ENCODE measurements at places on chromosomes 1 and 21.
A peak's percentile ranks its signal among the peaks of the same experiment; 100 is the strongest.

- DNase-seq = peak; percentile 26
Measured at GRCh38 chr1:17653728-17654351, 101.3 kb upstream of the ACTL8 start.

- no peak for DNase-seq
Measured at GRCh38 chr1:156062189-156062588, 1.2 kb downstream of the RAB25 start.

DNA sequence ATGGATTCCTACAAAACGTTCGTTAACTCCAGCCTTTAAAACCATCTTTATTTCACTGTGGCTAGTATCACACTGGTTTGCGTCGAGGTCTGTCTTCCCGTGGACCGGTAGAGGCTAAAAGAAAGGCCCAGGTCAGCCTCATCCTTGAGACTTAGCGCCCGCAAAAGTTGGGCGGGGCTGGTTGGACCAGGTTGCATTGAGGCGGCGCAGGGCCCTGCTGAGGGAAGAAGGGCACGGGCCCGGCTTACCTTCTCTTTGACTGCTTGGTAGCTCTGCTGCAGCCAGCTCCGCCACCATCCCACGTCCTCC is 455 bp downstream of the BSDC1 start:
- peak; percentile 11 for DNase-seq

DNA sequence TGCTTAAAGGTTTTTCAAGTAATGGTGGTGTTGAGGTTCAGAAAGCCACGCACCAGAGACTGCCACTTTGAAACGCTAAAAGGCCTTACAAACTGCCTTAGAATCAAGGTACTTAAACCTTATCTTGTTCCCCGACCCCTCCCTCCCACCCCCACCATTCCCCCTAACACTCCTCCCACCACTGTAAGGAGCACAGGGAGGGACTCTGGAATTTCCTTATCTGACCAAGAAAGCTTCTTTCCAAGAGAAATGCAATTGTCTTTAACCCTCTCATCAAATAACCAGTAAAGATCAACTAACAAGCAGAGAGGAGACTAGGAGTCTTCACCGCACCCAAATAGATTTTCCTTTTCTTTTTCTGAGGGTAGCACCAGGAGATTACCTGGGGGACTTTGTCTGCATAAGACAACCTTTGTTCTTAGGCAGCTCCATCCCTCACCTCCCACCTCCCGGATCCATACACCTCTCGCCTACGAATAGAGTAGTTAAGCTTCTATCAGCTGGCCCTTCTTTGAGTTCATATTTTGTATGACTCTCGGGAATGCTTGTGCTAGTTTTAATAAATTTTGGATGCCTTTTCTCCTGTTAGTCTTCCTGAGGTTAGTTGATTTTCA is 137.7 kb upstream of the ADGRL2 start:
- no peak for DNase-seq

GRCh38 chr1:40818264-40818961 is 34.8 kb downstream of the KCNQ4 start:
- DNase-seq = no peak

DNA sequence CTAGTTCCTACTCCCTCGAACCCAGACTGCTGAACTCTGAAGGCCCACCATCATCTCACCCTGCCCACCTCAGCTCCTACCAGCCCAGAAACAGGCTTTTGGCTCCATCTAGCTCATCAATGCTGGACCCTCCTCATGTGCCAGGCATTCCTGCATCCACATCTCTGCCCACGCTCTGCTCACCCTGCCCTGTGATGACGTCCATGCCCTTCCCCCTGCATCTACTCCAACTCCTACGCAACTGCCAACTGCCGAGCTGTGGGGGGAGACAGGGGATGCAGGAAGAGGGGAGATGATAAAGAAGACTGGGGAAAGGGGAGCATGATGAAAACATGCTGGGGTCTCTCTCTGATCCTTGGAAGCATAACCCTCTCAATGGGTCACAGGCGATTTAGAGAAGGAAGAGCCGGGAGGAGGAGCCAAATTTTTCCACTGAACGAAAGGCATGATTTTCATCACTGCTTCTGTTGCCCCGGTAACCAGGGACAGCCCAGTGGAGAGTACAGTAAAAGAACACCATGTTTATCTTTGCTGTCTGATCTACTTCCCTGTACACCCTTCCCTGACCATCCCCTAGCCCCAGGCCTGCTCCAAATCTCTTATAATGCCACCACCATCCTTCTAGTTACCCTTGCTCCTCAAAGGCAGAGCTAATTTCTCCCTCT is 44.3 kb downstream of the CD34 start:
- peak; percentile 74 for DNase-seq

GRCh38 chr1:74425676-74426075 is 86.7 kb downstream of the LRRC53 start:
- no peak for DNase-seq

GRCh38 chr1:94962409-94963265 is 35.7 kb upstream of the CNN3 start:
- DNase-seq = peak; percentile 13

DNA sequence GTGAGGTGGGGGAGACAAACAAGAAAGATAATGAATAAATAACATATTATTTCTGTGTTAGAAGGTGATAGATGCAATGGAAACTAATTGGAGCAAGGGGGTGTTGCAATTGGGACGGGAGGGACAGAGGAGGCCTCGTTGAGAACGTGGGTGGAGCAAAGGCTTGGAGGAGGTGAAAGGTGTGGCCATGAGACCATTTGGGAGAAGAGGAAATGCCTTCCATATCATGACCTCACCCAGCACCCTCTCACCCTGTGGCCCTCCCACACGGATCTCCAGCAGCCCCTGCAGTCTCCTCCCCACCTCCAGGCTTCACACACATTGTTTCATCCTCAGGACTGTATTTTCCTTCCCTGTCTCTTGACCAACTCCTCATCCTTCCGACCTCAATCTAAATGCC is 85.3 kb upstream of the ARHGAP29 start:
- DNase-seq = no peak

DNA sequence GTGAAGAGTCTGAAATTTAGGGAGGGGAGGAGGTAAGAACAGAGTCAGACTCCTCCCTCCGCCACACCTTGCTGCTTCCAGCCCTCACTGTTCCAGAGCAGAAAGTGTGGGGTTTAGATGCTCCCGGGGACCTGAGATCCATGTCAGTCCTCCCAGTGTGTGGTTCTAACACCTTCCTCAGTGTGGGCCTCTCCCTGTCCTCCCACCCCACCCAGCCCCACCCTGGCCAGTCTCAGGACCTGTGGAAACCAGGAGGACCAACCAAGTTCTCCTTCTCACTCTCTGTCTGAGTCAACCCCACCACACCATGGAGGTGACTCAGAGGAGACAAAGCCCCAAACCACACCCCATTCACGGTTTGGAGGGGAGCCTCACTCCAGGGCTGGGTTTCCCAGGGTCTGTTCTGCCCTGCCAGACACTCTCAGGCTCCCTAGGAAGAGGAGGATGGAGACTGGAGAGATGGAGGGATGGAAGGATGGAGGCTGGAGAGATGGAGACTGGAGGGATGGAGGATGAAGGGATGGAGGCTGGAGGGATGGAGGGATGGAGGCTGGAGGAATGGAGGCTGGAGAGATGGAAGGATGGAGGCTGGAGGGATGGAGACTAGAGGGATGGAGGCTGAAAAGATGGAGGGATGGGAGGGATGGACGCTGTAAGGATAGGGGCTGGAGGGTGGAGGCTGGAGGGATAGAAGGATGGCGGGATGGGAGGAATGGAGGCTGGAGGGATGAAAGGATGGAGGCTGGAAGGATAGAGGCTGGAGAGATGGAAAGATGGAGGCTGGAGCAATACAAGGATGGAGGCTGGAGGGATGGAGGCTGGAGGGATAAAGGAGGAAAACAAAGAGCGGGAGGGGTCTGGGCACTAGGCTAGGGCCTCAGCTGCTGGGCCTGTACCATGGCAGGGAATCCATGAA is 100.9 kb upstream of the RUNX3 start:
- DNase-seq = no peak

GRCh38 chr1:145908653-145909052 is 1.2 kb downstream of the ITGA10 start:
- DNase-seq = no peak

- no peak for DNase-seq
Measured at GRCh38 chr1:9129266-9130041, 552 bp upstream of the GPR157 start.

GRCh38 chr1:203166192-203166940 is 9.3 kb downstream of the MYBPH start:
- no peak for DNase-seq

GRCh38 chr1:39980555-39981313 is 25.8 kb downstream of the MFSD2A start:
- DNase-seq = no peak

DNA sequence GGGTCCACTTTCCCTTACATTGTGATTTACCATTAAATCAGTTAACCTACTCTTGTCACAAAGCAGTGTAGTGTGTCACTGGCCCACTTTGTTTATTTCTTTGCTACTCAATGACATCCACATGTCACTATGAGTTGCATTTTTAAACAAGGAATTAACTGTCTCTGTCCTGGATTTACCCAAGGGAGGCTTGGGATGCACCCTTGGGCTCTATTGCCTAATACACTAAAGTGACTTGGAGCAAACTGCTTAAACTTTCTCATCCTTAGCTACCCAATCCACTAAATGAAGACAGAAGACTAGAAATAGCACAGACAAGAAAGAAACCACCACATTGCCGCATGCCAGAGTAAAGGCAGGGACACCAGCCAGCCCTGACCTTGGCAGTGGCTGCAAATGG is 136.2 kb upstream of the TIAM1 start:
- no peak for DNase-seq

DNA sequence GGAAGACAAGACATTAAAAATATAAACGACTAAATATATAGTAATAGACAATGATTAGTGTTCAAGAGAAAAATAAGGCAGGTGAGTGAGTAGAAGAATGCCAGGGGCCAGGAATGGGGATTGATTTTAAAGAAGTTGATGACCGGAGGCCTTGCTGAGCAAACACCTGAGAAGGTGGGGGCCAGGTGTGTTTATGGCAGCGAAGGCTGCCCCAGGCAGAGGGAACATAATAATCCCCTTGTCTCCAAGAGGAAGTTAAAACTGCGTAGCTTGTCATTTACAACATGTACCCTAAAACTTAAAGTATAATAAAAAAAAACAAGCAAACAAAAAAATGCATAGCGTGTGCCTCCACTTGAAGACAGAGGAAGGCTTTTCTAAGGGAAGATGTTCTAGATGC is 220.3 kb downstream of the URB2 start:
- DNase-seq = no peak
